Endothelial cell of umbilical vein (primary cell): ENCODE measurements at places on chromosomes 4 and X.

DNA sequence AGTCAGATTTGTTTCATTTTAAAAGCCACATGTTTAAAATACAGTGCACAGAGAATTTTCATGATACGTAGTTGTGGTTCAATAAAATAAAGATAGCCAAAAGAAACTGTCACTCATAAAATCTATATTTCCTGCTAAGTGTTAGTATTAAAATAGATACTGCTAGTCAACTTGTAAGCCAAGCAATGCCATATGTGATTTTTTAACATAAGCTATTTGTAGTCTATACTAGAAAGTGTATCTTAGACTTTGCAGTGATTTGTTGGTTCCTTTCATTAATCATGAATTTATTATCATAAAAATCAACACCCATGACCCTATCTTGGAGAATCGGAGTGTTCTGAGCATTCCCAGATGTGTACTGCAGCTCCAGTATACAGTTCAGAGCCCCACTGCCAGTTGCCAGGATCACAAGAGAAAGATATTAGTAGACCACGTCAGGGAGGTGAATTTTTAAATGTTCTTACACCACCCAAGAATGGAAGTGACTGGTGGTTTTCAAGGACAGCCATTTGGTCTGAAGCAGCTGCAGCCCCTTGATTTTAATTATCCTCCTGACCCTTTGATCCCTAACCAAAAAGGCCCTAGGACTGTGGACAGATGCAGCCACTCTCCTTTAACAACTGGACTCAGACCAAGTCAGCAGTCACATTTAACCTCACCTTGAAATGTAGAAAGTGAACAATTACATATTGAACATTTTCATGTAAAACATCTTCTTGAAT lies 163.1 kb downstream of the PALLD start:
- DNase-seq = no peak

DNA sequence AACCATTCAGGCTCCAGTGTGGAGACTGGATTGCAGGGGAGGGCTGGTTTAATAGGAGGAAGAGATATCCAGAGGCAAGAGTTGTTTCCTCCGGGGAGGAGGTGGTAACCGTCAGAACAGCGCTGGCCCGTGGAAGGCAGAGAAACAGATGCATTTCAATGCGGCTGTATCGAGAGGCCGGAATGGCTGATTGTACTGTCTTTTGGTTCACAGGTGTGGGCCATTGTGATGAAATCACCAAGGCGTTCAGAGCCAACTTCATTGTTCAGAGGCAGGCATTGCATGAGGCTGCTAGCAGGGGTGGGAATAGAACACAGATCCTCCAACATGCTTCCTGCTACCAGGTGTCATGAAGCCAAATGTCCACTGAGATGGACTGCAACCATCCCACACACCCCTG lies 53.0 kb downstream of the SHOX start:
- DNase-seq = no peak

DNA sequence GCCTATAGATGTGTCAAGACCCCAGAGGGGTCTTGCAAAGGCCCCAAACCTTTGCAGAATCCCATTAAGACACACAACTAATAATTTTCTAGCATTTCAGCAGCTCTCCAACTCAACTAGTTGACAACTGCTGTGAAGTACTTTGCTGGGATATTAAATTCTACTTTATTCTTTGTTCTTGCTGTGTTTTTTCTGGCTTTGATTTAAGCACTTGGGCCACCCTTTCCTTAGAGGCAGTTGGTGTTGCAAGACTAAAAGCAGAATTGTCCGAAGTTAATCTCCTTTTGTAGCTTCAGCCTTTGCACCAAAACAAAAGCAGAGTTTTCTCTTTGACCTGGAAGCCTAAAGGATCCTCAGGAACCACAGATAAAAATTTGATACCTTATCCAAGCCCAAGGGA lies 353.1 kb upstream of the CLNK start:
- DNase-seq = no peak

DNA sequence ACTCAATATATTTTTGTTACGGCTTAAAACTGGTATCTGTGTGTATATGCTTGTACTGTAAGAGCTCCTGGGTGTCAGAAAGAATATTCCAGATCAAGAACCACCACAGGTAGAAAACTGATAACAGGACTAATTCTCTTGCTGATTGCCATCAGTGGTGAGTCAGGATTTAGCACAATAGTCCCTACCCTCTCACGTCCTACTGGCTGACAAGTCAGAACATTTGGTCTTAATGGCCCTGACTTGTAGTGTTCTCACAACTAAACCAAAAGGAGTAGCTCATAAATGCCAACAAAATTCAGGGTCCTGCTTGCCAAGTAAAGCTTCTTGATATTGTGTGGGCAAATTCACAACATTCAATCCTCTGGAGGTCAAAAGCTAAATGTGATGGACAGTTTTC lies 105.2 kb upstream of the MAB21L2 start:
- no peak for DNase-seq

- no peak for DNase-seq
Measured at GRCh38 chrX:150869450-150869849, 29.0 kb downstream of the CD99L2 start.

GRCh38 chr4:21989351-21989750 lies 40.8 kb upstream of the KCNIP4 start:
- no peak for DNase-seq

- no peak for DNase-seq
Measured at GRCh38 chrX:140504371-140505324, at the start of gene SOX3. SOX3 (minus strand) TSS chrX:140505069; CDS start chrX:140505060, 9 bp downstream.

DNA sequence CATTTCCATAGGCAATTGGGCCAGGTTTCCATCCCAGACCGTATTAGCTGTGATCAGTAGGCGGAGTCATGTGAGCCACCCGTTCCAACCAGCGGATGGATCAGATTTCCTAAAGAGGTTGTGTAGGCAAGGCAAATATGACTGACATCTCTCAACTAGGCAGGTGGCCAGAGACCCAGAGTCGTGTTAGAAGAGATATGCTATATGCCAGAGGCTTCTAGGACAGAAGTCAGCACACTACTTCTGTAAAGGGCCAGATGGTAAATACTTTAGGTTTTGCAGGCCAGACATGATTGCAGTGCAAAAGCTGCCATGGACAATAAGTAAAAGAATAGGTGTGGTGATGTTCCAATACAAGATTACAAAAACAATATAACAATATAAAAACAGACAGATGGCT lies 788.4 kb downstream of the RPA4 start:
- no peak for DNase-seq

GRCh38 chrX:49089553-49089952 lies 9.9 kb upstream of the WDR45 start:
- DNase-seq = no peak

- DNase-seq = peak; percentile 89
Measured at GRCh38 chrX:283115-283845, 2.1 kb downstream of the PLCXD1 start.

DNA sequence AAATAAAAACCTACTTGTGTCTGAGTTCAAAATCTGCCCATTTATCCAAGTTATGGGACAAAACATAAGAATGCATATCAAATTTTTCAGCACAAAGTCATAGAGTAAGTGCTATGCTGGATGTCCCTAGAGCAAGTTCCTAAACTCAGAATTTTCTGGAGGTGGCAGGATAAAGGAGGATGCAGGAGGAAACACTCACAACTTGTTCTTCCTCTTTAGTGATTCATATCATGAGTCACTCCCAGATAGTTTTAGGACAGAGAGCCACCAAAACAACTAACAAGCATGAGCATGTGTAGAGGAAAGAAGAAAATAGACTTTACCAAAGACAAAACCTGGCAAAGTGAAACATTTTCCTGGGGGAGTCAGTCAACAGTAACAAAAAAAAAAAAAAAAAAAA lies 302.7 kb downstream of the KCTD8 start:
- peak; percentile 77 for DNase-seq

GRCh38 chrX:15404401-15405096 lies 20.3 kb upstream of the VEGFD start:
- peak; percentile 51 for DNase-seq

GRCh38 chrX:20753076-20753475 lies 486.4 kb upstream of the RPS6KA3 start:
- DNase-seq = no peak

DNA sequence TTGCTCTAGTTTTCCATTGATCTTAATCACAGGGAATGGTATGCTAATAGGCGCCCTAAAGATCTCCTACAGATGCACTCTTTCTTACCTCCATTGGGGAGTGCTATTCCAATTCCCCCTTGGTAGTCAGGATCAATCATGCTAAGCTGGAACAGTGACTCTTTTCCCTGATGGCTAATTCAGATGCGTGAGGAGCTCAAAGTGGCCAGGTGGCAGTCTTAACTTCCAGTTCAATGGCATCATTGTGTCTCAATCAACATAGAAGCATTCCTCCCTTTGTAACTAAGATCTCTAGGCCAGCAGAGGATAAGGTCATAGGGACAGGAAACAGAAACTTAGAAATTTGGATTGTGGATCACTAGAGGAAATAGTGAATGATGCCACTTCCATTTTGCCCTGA lies 216.8 kb downstream of the GRID2 start:
- DNase-seq = peak; percentile 69

DNA sequence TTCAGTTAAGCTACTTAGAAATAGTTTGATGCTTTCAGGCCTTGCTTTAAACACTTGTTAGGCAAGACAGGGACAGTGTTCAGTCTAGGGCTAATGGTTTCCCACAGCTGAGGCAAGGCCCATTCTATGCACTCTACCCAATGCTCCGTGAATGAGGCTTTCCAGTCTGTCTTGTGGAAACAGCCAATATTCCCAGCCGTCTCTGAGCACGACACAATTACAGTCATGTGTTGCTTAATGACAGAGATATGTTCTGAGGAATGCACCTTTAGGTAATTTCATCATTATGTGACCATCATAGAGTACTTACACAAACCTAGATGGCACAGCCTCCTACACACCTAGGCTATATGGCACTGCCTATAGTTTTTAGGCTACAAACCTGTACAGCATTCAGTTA lies 9.5 kb upstream of the FAM200B start:
- DNase-seq = no peak

DNA sequence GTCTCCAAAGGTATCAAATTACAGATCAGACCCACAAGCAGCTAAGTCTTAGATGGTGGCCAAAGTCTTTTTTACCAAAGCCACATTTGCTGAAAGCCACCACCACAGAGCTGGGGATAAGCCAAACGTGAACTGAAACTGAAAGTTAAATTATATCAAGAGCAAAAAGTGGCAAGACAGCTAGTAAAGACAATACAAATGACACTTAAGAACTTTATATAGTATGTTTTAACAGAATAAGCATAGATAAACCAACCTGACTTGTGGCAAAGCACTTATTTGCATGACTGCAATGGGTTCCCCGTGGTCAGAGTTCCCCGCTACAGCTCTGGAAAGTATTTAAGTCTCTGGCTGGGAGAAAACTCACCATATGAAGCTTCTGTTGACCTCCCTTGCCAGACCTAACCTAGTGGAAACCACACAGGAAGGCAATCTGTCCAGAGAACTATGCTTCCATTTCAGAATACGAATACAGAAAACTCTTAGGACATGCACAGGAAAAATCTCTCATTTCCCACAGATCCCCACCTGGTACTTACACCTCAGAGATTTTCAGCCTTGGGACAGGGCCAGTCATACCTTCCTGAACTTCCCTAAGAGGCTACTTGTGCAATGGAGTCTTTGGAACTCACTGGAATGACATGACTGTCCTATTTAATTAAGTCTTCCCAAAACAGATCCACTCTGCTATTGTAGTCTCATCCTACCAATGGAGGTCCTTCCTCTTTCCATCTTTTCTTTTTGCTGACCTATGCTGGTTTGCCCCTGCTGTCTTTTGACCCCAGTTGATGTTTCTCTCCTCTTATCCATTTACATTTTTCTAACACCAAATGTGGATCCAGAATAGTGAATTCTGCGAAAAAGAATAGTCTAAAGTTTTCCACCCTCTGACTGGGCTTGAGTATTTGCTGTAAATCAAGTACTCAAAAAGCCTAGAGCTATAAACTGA lies 225.1 kb downstream of the NR3C2 start:
- DNase-seq = peak; percentile 20
